ENCODE measurements at places on chromosomes 6 and 20.

GRCh38 chr6:135932651-135933050 is 81.2 kb downstream of the PDE7B start:
- DNase-seq = no peak

DNA sequence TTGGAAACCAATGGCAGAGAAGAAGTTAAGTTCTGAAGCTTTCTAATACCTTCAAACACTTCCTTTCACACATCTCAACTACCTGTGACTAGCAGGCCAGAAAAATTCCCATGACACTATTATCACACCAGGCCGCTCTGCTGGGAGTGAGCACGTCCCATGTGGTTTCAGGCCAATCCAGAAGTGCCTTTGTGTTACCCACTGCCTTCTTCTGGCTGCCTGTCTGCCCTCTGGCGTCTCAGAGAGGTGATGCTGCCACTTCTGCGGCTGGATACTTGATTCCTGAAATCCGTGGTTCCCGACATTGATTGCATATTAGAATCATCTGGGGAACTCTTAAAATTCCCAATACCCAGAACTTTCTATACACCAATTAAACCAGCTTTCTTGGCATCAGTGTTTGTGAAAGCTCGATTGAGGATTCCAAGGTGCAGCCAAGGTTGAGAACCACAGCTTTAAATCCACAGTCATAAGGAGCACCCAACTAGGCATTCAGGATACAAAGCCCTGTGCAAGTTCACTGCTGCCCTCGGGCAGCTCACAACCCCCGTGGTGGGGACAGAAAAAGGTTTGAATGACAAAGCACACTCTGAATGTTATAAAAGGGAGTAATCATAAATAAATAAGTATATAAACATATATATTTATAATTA is 65.6 kb downstream of the STMND1 start:
- no peak for DNase-seq

GRCh38 chr6:36963451-36964290 is 9.1 kb downstream of the PI16 start:
- no peak for DNase-seq

DNA sequence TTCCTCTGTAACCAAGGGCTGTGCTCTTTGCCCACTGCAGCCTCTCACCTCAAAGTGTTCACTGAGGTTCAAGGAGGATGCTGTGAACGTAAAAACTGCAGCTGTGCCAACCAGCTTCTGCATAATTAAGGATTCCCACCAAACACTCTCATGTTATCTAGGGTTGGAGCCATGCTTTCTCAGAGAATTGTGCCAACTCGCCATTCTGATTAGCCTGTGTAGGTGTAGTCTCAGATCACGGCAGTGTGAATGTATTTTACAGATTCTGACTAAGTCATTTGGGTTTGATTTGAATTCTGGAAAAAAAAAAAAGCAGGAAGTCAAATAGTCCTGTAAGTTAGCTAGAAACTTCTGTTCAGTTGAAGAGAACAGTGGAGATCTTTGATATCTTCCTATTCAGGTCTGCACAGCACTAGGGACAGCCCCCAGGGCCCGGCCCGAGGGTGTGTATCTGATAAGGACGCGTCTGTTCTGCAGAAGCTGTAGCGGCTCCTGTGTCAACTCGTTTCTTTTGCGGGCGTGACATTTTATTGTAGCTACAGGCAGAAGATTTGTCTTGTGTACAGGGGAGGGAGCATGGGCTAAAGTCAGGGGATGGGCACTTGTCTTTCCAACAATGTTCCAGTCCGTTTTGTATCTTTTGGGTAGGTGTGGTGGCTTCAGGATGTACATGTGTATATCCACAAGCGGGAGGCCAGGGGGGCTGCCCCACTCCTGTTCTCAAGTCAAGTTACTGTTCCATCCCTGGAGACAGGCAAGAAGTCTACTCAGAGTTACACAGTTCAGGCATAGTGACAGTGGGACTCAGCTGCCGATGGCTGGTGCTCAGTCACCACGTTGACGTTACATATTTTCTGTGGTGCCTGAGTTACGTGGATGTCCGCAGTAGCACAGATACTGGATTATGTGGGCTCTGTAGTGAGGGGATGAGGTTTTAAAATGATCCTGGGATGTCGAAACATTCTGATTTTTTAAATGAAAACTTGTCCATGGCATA is 12.4 kb downstream of the IRF4 start:
- DNase-seq = no peak
